ENCODE measurements at places on chromosomes 5 and 9.

- no peak for DNase-seq
Measured at GRCh38 chr9:38141746-38142591, 72.9 kb upstream of the SHB start.

DNA sequence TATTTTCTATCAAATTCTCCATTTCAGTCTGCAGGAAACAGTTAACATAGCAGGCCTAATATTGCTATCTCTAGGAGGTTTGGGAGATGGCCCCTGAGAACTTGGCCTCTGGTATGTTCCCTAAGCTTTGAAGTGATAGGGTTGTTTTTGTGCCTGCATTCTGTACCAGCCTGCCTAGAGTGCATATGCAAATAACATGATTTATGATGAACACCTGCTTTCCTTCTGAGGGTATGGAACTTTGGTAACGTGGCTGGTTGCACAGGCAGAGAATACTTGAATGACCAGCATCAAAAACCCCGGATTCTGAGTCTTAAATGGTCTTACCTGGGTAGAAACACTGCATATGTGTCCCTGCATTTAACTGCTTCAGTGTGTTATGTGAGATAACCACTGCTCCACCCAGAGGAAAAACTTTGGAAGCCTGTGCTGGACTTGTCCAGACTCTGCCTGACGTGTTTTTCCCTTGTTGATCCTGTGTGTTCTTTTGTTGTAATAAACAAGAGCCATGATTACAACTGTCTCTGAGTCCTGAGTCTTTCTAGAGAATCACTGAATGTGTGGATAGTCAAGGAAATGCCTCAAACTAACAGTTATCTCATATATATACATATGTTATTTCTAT, 111.3 kb upstream of the ABCA1 start:
- no peak for DNase-seq

DNA sequence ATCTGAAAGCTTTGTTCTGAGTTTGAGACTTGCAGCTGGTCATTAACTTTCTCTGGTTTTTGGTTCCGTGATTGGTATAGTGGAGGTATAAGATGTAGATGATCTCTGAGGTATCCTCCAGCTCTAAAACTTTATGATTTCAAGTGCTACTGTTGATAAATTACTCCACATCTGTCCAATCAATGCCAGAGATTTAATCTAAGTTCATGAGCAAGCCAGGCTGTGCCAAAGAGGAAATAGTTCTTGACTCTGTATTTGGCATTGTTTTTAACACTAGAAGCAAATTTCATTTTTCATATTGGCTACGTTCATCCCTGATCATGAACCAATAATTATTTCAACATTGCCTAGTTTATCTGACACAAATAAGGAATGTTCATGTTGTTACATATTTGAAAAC, 28.5 kb upstream of the CHD1 start:
- DNase-seq, result no peak

- peak; percentile 49 for DNase-seq
Measured at GRCh38 chr9:112174222-112174964, 704 bp downstream of the SUSD1 start.

DNA sequence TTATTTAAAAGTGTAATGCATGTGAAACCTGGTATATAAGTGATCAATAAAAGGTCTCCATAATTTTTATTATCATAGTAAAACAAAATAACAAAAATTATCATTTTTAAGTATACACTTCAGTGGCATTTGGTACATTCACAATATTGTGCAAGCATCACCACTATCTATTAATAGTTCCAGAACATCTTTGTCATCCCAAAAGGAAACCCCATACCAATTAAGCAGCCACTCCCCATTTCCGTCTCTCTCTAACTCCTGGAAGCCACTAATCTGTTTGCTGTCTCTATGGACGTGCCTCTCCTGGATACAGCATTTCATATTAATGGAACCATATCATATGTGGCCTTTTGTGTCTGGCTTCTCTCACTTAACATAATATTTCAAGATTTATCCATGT, 7.6 kb downstream of the OLFML2A start:
- no peak for DNase-seq

Data from activated CD4-positive, alpha-beta T cell treated with anti-CD3 and anti-CD28 coated beads for 24 hours (primary cell).